ENCODE measurements at places on chromosomes 11 and 22. TPM values are rescaled to one million over a fixed set of nuclear protein-coding genes. Genes with fewer than 3 reads are reported as not detected.

RFPL3 gene
- not detected for total RNA-seq

FAM111B gene
- 26.7 TPM for total RNA-seq

ACRV1 gene
- total RNA-seq, result not detected

NR1H3 gene
- total RNA-seq, result 18.1 TPM

PIH1D2 gene
- total RNA-seq, result 3.3 TPM

SHISAL1 gene
- total RNA-seq, result 3.1 TPM

KCNJ4 gene
- total RNA-seq, result not detected

TMEM80 gene
- total RNA-seq, result 17.9 TPM

MOV10L1 gene
- total RNA-seq, result 2.0 TPM

DMC1 gene
- 0.28 TPM for total RNA-seq

TRIM51 gene
- not detected for total RNA-seq

ANKRD42 gene
- 7.0 TPM for total RNA-seq

TMEM121B gene
- 0.24 TPM for total RNA-seq

TP53I11 gene
- total RNA-seq, result 23.7 TPM

AIP gene
- 99.9 TPM for total RNA-seq

APOL6 gene
- 2.6 TPM for total RNA-seq

MOGAT2 gene
- 0.07 TPM for total RNA-seq

SORL1 gene
- total RNA-seq, result 1.7 TPM

APBB1 gene
- 58.4 TPM for total RNA-seq

TRIM34 gene
- total RNA-seq, result 13.8 TPM

FZD4 gene
- total RNA-seq, result 2.8 TPM

TRIM48 gene
- not detected for total RNA-seq

ANO3 gene
- 1.5 TPM for total RNA-seq

CD3E gene
- total RNA-seq, result not detected

UEVLD gene
- 61.7 TPM for total RNA-seq

LGALS12 gene
- not detected for total RNA-seq

PRODH gene
- 0.72 TPM for total RNA-seq

PARVA gene
- 41.4 TPM for total RNA-seq

ASPHD2 gene
- 4.5 TPM for total RNA-seq

FOLH1 gene
- total RNA-seq, result not detected

F2 gene
- total RNA-seq, result not detected

BATF2 gene
- total RNA-seq, result 0.59 TPM

WNT11 gene
- 2.6 TPM for total RNA-seq

DDI1 gene
- not detected for total RNA-seq

LSP1 gene
- 71.7 TPM for total RNA-seq

LRRN4CL gene
- 2.8 TPM for total RNA-seq

CHST1 gene
- total RNA-seq, result 0.14 TPM

VSIG2 gene
- not detected for total RNA-seq

DLG2 gene
- total RNA-seq, result 0.67 TPM

PDE2A gene
- total RNA-seq, result 8.8 TPM

APOL3 gene
- total RNA-seq, result 3.1 TPM

PTH gene
- total RNA-seq, result not detected

OR51I1 gene
- 0.55 TPM for total RNA-seq

PATE4 gene
- not detected for total RNA-seq
